Fibroblast of skin of right biceps (primary cell): ENCODE measurements at places on chromosomes 1 and 21.

- no peak for DNase-seq
Observed at GRCh38 chr1:225567789-225568188, 85.1 kb downstream of the ENAH start.

DNA sequence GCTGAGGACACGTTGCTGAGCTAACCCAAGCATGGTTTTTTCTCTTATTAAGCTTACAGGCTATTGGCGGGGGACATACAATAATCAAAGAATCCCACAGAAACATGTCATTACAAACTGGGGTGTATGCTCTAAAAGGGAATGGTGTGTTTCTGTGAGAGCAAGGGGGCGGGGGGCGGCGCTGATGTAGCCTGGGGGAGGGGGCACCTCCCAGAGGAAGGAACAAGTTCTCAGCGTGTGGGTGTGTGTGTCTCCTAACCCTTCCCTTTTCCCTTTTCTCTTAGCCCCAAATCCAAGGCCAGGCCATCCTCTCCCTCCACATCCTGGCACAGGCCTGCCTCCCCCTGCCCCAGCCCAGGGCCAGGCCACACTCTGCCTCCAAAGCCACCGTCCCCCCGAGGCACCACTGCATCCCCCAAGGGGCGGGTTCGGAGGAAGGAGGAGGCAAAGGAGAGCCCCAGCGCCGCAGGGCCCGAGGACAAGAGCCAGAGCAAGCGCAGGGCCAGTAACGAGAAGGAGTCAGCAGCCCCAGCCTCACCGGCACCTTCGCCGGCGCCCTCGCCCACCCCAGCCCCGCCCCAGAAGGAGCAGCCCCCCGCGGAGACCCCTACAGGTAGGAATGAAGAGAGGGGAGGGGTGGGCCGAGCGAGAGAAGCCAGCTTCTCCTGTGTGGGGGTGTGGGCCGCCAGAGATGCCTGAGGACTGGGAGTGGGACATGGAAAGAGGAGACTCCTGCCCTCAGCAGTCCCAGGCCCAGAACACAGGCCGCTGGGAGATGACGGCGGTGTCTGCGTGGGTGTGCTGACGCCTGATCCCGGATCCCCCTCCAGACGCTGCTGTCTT is 21.9 kb downstream of the MAP7D1 start:
- no peak for DNase-seq

GRCh38 chr1:100773444-100773843 is 53.9 kb downstream of the VCAM1 start:
- no peak for DNase-seq

DNA sequence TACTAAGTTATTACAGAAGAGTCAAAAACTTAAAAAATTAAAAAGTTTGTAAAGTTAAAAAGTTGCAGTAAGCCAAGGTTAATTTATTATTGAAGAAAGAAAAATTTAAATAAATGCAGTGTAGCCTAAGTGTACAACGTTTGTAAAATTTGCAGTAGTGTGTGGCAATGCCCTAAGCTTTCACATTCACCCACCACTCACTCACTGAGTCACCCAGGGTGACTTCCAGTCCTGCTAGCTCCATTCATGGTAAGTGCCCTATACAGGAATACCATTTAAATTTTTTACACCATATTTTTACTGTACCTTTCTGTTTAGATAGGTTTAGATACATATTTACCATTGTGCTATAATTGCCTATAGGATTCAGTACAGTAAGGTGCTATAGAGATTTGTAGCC is 88.6 kb downstream of the CTH start:
- no peak for DNase-seq

GRCh38 chr1:6937048-6937447 is 151.8 kb downstream of the CAMTA1 start:
- no peak for DNase-seq

DNA sequence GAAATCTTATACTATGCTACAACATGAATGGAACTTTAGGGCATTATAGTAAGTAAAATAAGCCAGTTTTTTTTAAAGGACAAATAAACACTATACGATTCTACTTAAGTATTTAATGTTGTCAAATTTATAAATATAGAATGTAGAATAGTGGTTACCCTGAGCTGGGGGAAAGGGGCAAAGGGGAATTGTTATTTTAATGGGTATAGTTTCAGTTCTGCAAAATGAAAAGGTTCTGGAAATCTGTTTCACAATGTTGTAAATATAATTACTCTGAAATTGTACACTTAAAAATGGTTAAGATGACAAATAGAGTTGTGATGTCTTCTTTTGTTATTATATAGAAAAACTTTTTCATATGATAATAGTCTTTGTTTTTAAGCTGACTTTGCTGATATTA is 366.3 kb downstream of the MRPL39 start:
- no peak for DNase-seq

- DNase-seq: no peak
Observed at GRCh38 chr21:42659416-42660117, 6.1 kb downstream of the PDE9A start.

GRCh38 chr1:100896481-100896982 is 642 bp downstream of the SLC30A7 start:
- peak; percentile 57 for DNase-seq

DNA sequence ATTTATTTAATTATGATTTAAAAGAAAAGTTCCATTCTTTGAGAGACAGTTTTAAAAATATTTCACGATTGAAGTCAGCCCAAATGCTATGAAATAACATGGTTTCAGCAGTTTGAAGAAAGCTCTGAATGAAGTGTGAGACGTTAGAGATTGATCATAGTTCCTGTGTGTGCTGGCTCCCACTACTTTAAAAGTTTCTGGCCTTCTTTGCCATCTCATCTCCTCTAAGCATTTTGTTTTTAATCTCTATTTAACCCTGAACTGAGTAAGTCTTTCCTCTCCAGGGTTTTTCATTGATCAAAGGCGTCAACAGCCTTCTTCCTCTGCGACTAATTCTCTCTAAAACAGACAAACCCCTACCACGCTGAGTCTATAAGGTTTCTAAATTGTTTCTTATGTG is 225.3 kb upstream of the B3GALT2 start:
- no peak for DNase-seq

DNA sequence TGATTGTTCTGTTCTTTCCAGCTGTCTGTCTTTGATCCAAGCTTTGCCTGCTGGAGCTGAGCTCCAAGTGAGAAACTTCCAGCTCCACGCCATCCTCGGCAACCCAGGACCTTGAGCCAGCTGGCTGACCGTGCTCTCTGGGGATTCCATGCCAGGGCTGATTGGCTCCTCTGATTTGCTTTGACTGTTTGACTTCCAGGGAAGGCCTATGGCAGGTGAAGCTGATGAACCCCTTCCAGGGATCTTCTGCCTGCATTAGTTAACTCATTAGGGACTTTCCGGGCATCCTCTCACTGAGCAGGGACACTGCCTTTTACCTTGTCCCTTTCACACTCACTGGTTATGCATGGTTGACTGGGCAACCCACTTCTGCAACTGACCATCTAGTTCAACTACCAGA is 406.1 kb downstream of the RPS6KC1 start:
- no peak for DNase-seq

DNA sequence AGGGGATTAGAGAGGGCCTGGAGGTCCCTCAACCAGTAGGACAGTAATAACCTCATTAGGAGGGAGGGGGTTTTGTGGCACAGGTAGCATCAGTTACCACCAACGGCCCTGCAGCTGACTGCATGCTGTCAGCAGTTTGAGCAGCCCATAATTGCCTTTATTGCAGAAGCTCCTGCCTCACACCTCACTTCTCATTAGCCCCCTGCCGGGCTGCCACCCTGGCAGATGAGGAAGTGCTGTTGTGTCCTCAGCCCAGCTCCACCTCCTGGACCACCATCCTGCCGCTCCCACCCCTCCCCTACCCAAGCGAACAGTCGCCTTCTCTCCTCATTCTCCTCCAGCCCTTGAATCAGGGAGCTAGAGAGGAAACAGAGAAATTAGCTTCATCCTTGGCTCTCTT is 237.4 kb downstream of the LMX1A start:
- DNase-seq: no peak

- DNase-seq: no peak
Observed at GRCh38 chr1:181969902-181970301, 91.6 kb downstream of the ZNF648 start.

GRCh38 chr1:81936853-81937252 is 136.1 kb downstream of the ADGRL2 start:
- no peak for DNase-seq

- DNase-seq: no peak
Observed at GRCh38 chr1:235549351-235550139, 45.3 kb upstream of the B3GALNT2 start.

DNA sequence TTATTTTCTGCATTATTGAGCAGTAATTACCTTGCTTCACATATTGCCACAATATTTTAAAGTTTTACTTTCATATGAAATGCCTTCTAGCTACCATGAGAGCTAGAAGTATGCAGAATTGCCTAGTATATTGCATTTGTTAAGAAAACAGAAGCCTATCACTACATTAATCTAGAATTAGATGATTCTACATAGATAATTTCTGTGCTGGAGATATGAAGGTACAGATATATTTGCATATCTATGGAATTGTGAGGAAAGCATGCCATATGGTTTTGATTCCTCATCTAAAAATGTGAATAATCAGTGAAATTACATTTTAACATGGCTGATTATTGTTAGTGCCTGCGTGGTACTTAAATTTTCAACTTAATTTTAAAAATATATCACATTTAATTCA is 1418.3 kb downstream of the NCAM2 start:
- no peak for DNase-seq

DNA sequence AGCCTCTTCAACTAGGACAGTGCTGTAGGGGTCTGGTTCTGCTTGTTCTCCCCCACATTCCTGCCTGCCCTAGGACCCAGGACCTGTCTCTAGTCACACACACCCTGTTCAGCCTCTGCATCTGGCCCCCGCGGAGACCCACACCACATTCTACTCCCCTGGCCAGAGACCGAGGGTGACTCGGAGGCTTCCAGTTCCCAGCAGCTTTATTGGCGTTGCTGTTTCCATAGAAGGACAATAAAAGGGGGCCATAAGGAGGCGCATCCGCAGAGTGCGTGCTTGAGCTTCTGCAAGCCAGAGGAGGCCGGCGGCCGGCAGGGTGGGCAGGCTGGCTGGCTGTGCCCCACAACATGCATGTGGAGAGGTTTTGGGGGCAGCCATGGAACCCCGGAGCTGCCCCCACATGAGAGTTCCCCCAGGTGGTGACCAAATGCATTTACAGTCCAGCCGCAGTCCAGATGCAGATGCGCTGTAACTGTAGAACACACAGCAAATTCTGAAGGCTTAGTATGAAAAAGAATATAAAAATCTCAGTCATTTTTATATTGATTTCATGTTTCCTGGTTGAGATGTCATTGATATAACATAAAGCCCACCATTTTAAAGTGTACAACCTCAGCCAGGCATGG is 52.4 kb downstream of the PDE9A start:
- no peak for DNase-seq

DNA sequence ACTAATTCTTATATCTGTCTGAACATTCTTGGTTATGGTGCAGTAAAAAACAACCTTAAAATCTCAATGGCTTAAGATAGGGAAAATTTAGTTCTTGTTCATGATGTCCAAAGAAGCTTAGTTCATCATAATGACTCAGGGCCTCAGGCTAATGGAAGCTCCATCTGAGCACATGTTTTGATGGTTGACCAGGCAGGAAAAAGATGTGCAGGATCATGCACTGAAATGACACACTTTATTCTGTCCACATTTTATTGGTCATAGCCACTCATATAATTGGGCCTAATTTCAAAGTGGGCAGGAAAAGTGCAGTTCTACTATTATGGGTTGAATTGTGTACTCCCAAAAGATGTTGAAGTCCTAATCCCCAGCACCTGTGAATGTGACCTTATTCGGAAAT is 198.2 kb downstream of the CENPF start:
- no peak for DNase-seq

- peak; percentile 72 for DNase-seq
Observed at GRCh38 chr21:17451364-17451891, 61.4 kb upstream of the CXADR start.

GRCh38 chr21:29091033-29091432 is 17.6 kb upstream of the CCT8 start:
- peak; percentile 82 for DNase-seq

- no peak for DNase-seq
Observed at GRCh38 chr21:23455676-23456075, 2151.6 kb downstream of the MRPL39 start.

DNA sequence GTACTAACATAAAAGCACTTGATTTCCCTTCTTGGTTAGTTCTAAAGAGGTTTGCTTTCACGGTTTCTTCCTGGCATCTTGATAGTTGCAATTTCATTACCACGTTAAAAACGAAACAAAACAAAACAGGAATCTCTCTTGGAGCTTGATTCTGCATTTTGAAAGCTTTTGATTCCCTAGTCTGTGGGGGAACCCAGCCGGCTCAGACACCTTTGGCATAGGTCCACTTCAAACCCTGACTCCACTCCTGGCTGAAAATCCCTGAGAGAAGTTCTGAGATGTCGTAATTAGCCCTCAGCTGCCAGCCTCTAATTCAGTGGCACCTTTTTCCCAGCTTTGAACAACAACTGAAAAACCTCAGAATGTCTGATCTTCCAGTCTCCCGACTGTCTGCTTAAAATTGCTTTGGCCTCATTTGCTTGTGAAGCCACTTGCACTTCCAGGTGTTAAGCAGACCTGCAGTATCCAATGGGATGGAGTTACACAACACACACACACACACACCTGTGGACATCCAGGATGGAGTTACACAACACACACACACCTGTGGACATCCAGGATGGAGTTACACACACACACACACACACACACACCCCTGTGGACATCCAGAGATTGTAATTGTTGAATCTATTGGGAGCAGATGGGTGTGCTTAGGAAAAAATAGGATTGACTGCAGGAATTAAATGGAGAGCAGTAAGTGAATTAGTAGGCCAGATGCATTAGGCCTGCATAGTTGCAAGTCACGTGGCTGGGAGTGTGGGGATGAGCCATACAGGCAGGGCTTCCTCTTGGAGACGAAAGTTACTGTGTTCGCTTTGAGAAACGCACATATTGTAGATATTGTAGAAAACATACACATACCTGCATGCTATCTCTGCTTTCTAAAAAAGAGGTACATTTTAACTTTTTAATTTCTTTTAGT is 285.6 kb upstream of the FMN2 start:
- DNase-seq: no peak

- DNase-seq: no peak
Observed at GRCh38 chr1:233368106-233368788, 40.7 kb downstream of the MAP3K21 start.

GRCh38 chr1:213277036-213277435 is 226.0 kb downstream of the RPS6KC1 start:
- no peak for DNase-seq
